ENCODE measurements at places on chromosomes 5 and 9. TPM values are rescaled to one million over a fixed set of nuclear protein-coding genes. Genes with fewer than 3 reads are reported as not detected.

HAND1 gene
- not detected for total RNA-seq

SLC34A1 gene
- total RNA-seq, result not detected

- DNase-seq, result no peak
Observed at GRCh38 chr9:761176-761792, 80.2 kb upstream of the DMRT1 start.

- no peak for DNase-seq
Observed at GRCh38 chr9:99040251-99040900, 64.5 kb upstream of the TGFBR1 start.

- DNase-seq, result no peak
Observed at GRCh38 chr9:96441798-96442445, 8.0 kb upstream of the HABP4 start.
